Activated T-helper 9 cell treated with anti-CD3 and anti-CD28 coated beads, Interleukin-2, amount 50 U/mL, for 16 hours (primary cell): ENCODE measurements at places on chromosomes 2 and 18.

DNA sequence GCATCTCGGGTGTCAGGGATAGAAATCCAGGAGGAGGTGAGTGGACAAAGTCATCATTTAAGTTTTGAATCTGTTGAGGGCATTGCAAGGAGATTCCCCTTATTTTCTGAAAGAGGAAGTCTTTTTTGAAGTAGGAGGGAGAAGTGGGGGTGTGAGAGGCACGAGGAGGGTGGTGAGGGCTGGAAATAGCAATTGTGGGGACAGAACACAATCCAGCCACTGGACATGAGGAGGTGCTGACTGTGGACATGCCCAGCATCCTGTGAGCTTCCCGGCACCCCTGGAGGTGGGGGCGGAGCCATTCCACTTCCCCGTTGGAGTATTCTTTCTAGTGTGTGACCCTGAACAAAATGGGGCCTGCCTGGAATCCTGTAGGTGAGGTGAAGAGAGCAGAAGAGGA, 310.7 kb upstream of the EPAS1 start:
- no peak for DNase-seq

GRCh38 chr18:59752666-59753065, 55.4 kb upstream of the CCBE1 start:
- DNase-seq = no peak

- DNase-seq = no peak
Observed at GRCh38 chr18:48472610-48473009, 63.4 kb upstream of the ZBTB7C start.

DNA sequence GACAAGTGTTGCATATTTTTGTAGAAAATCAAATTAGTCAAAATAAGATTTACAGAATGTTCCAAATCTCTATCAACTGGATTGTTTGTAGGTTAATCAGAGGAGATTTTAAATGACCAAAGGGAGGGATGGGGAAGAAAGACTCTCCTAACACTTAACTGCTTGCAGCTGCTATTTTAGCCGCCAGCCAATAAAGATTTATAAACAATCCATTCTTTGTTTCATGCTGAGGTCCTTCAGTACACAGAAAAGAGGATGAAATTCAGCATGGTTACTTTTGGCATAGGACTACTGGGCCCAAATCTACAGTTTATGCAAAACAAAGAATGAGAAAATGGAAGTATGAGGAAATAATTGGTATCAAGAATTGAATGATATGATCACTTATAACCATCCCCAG, 86.4 kb upstream of the FN1 start:
- DNase-seq = no peak

DNA sequence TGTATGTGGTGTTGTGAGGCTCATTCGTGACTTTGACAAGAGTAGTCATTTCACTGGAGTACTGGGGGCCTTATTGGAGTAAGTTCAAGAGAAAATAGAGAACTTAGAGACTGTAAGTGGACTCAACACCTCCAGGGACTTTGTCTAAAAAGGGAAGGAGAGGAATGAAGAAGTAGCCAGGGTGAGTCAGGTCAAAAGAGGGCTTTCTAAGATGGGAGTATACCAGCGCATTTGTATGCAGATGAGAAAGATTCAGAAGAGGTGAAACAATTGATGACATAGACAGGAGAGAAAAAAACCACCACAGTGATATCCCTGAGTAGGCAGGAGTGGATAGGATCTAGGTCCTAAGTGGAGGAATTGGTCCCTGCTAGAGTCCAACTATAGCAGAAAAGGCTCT, 246.8 kb downstream of the IKZF2 start:
- DNase-seq = no peak

- DNase-seq = no peak
Observed at GRCh38 chr2:21038403-21039073, 5.3 kb downstream of the APOB start.

DNA sequence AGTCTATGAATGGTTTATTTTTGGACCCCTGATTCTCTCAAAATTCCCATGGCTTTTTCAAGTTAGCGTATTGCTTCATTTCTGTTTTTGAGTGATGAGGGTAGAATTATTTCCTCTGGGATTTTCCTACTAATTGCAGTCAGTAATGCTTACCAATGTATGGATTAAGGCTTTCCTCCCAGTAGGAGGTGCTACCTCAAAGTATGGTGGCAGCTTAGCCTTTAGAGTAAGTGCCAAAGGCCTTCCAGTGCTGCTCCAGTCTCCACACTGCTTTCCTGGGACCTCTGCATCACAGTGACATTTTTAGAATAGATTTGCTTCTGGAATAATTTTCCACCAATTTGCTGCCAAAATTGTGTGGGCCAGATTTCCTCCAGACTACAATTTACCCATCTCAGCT, 16.2 kb upstream of the SSB start:
- DNase-seq = no peak

DNA sequence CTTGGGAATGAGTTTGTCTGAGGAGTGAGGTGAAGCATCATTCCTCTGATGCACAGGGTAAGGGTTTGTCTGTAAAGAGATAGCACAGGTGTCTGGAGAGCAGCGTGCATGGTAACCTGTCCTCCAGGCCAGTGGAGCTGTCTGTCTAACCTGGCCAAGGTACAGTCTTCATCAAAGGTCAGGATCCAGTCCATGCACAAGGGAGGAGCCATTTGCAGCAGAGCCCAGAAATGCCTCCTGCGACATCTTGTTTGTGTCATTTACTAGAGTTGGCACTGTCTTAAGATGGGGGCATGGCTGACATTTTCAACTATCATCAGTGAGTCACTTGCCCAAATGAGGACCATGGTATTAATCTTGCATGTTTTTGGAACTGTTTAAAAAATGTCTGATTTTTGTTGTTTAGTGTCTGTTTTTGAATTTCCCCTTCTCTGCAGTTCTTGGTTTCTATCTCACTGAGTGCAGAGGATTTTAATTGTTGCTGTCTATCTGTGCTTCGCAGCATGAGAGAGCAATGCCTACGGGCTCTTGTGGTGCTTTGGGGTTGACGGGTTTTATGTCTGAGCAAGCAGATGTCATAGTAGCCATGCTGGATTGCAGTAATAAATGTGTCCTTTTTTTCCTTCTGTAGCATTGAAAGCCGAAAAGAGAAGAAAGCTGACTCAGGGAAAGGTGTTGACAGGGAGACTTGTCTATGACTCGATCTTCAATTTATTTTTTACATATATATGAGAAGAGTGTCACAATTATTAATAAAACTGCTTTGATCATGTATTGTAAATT, 91.3 kb downstream of the DPP4 start:
- no peak for DNase-seq

DNA sequence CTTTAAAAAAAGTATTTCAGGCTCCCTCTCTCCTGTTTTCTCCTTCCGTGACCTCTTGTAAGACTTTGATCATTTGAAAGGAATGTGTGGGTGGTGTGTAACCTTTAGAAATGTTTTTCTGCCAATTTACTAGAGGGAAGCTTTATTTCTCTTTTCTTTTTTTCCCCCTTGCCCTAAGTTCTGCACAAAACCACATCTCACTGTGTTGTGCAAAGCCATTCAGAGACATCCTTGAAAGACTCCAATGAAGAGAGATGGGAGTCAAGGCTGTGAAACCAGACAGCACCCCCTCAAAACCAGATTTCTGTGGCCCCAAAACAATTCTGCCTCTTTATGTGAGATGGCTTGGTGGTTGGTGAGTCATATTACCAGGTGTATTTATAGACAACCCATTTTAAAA, 184.6 kb upstream of the ERBB4 start:
- no peak for DNase-seq

DNA sequence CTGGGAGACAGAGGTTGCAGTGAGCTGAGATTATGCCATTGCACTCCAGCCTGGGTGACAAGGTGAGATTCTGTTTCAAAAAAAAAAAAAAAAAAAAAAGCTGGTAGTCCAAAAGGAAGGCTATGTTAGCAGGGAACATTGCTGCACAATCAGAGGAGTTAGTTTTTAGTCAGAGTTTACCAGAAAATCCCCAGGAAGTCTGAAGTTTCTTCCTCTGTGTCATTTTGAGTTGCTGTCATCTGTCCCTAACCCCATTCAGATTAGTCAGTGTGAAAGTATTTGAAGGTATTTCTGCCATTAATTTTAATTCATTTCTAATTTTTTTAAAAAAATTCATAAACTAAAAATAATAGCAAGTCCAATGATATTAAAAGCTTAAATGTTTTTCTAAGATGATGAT, 33.5 kb upstream of the CERS6 start:
- DNase-seq = no peak

- DNase-seq = no peak
Observed at GRCh38 chr2:77999376-77999775, 477.2 kb upstream of the LRRTM4 start.

- DNase-seq = no peak
Observed at GRCh38 chr2:172053486-172053885, 31.8 kb upstream of the DLX1 start.

GRCh38 chr2:24421668-24422067, 61.3 kb upstream of the ITSN2 start:
- peak; percentile 20 for DNase-seq
